ENCODE measurements at places on chromosomes 16 and 17.

DNA sequence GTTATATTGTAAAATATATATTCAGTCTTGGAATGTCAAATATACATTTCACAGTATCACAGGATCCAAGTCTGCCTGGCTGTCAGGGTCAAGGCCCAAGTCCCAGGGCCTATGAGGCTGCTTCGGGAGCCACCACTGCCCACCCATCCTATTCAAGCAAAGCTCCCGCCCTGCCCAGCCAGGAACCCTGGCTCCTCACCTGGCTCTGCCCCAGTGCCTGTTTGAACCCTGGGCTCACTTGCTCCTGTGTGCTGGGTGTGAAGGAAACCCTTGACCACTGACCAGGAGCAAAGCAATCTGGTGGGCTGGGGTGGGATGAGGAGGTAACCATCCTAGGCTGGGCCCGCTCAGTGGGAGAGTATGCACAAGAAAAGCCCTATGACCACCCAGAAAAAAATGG lies 27.0 kb downstream of the ITGAE start:
- H3K4me1 ChIP-seq: no peaks in the 10 kb centered on the region
- H3K27ac ChIP-seq: no peak overlapping the region
- no peak for DNase-seq
- H3K36me3 ChIP-seq: no peaks in the 10 kb centered on the region
- H3K27me3 ChIP-seq: no peaks in the 10 kb centered on the region
- H3K4me3 ChIP-seq: no peak overlapping the region

GRCh38 chr17:17950806-17951205 lies 21.4 kb downstream of the TOM1L2 start:
- H3K4me3 ChIP-seq: no peak overlapping the region
- H3K4me1 ChIP-seq: no peaks in the 10 kb centered on the region
- H3K27me3 ChIP-seq: no peaks in the 10 kb centered on the region
- DNase-seq: peak; percentile 59
- H3K36me3 ChIP-seq: no peaks in the 10 kb centered on the region
- no peak overlapping the region for H3K27ac ChIP-seq

DNA sequence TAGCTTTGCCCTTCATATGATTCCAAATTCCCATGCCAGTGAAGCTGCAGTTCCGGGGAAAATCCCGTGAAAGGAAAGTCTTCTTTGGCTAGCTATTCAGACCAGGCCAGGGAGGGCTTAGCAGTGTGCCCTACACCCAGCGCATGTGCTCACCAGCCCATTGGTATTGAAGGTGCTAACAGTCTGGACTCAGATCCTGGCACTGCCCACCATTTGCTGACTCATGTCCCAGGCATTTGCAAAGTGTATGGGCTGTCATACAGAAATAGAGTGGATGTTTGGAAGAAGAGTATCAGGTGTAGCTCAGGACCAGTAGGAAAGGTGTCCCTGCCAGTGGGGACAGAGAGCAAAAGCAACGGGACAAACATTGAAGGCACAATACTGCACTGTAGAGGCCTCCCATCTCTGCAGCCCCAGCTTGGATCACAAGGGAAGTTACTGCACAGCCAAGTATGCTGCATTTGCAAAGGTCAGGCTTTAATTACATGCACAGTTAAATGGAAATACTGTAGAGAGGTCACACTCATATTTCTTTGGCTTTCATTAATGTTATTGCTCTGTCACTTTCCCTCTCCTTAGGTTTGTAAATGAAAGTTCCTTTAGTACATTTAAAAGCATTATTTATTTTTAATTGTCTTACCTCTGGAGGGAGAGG lies 220.0 kb downstream of the IRX3 start:
- H3K27ac ChIP-seq: no peak overlapping the region
- no peaks in the 10 kb centered on the region for H3K36me3 ChIP-seq
- no peak overlapping the region for H3K4me3 ChIP-seq
- DNase-seq: no peak
- H3K4me1 ChIP-seq: peaks cover 4% of the 10 kb centered on the region

DNA sequence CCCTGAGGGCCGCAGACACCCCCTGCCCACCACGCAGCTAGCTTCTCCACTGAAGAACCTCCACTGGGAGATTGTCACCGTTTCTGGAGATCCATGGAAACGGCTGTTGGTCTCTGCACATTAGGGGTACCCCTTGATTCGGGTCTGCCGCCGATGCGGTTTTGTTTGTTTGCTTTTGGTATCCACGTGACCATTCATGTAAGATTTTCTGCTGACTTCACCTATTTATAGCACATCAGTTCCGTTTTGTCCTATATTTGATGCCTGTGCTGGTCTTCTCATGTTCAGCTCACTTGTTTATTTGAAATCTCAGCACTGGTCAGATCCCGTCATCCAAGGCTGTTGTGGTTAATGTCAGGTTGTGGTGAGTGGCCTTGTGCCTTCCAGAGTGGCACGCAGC lies 21.1 kb downstream of the CRAMP1 start:
- no peak overlapping the region for H3K27ac ChIP-seq
- no peak for DNase-seq
- peaks cover 13% of the 10 kb centered on the region for H3K36me3 ChIP-seq
- H3K4me1 ChIP-seq: no peaks in the 10 kb centered on the region
- no peak overlapping the region for H3K4me3 ChIP-seq

GRCh38 chr17:65182233-65182632 lies 45.1 kb downstream of the RGS9 start:
- no peak for DNase-seq
- no peaks in the 10 kb centered on the region for H3K36me3 ChIP-seq
- no peak overlapping the region for H3K27ac ChIP-seq
- H3K27me3 ChIP-seq: no peaks in the 10 kb centered on the region
- H3K4me1 ChIP-seq: peaks cover 12% of the 10 kb centered on the region

DNA sequence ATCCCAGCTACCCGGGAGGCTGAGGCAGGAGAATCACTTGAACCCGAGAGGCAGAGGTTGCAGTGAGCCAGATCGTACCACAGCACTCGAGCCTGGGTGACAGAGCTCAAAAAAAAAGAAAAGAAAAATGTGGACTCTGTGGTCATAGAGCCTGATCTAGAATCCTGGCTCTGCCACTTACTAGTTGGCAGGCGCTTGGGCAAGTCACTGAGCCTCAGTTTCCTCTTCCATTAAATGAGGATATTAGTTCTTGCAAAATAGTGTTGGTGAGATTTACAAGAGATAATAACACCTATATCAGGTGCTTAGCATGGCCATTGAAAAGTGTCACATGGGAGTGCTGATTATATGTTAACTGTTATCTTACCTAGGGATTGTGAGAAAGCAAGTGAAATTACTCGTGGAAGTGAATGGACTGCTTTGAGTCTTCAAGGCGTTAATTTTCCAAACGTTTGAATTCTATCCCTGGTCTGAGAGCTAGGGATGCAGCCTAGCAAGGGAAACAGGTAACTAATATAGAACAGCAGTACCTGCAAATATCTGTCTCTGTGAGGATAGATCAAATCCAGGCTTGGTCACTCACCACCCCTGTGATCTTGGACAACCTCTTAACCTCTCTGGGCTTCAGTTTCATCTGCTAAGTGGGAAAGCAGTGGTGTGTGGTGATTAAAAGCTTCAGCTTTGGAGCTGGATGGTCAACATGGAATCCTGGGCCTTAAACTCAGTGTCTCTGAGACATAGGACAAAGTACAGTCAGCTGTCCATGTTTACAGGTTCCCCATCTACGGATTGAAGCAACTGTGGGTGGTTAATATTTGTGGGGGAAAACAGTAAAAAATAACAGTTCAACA lies 953 bp upstream of the NSMCE1 start:
- H3K4me3 ChIP-seq: no peak overlapping the region
- no peak for DNase-seq
- no peaks in the 10 kb centered on the region for H3K36me3 ChIP-seq
- H3K4me1 ChIP-seq: peaks cover 2% of the 10 kb centered on the region

GRCh38 chr17:19714542-19715411 lies 1.6 kb downstream of the SLC47A2 start:
- H3K4me1 ChIP-seq: no peaks in the 10 kb centered on the region
- no peaks in the 10 kb centered on the region for H3K27me3 ChIP-seq
- no peak overlapping the region for H3K27ac ChIP-seq
- DNase-seq: peak; percentile 29

DNA sequence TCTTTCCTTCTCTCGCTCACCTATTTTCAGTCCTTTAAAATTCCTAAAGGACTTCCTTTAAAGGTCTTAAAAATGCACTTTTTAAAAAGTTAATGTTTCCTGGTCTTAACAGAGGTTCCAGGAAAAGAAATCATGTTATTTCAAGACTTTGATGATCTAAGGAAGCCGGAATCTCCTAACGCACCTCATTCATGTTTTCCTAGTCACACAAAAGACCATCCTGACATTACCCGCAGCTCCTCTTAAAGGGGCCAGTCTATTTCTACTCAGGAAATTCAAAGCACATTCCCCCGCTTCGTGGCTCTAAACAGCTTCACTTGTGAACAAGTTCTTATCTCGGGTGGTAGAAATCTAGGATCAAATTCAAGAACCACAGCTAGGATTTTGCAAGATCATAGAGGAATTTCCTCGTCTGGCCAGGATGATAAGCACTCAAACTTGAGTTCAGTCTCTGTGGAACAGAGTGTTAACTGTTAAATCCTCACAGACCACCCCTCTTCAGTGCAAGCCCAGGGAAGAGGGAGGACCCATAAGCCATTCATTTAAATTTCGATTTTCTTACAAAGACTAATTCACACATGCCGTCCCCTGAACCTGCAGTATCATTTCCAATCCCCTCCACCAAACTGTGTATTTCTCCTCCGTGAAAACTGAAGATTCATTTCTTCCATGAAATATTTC lies 137.1 kb upstream of the AXIN2 start:
- H3K4me1 ChIP-seq: no peaks in the 10 kb centered on the region
- H3K27me3 ChIP-seq: no peaks in the 10 kb centered on the region
- DNase-seq: peak; percentile 75
- H3K4me3 ChIP-seq: no peak overlapping the region

DNA sequence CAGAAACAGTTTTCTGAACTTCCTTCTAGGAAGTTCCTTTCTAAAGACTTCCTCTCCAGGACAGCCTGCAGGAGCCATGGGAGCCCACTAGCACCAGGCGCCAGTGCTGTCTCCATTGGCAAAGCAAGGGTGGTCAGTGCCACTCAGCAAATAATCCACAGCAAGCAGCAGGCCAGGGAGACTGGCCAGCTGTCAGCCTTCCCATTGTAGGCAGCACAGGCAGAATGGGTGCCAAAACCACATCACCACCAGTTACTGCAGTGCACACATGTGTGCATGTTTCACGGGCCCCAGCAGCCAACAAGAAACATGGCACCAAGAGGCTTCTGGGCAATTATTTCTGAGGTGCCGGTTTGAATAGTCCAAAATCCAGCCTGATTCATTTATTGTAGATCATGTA lies 26.7 kb downstream of the DNASE1 start:
- H3K27ac ChIP-seq: no peak overlapping the region
- peaks cover 17% of the 10 kb centered on the region for H3K36me3 ChIP-seq
- DNase-seq: no peak

- peaks cover 2% of the 10 kb centered on the region for H3K4me1 ChIP-seq
- DNase-seq: no peak
- no peaks in the 10 kb centered on the region for H3K27me3 ChIP-seq
- no peaks in the 10 kb centered on the region for H3K36me3 ChIP-seq
These were observed 5.4 kb upstream of the CYLD start for GRCh38 chr16:50736448-50736847.

DNA sequence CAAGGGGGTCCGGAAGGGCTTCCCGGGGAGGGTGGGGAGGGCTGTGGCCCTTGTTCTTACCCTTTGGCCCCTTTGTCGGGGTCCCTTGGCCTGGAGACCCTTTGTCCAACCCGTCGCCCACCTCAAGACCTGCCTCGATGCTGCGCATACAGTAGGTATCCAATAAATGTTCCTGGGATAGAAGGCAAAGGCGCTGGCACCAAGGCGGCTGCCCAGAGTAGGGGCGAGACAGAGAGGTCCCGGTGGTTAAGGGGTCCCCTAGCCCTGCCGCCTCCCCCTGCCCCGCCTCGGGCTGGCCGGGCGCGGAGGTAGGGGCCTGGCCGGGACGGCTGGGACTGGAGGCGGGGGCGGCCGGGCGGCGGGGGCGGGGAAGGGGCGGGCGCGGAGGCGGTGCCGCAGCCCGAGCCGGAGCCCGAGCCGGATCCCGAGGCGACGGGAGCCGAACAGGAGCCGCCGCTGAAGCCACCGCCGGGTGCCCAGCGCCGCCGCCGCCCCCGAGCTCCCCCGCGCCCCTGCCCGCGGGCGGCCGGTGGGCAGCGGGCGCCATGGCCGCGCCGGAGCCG lies at the start of gene NHERF2:
TSS of gene NHERF2 (plus strand) at position 442 of the 563 bp plus-strand sequence. CDS start at position 546, 104 bp downstream.
- H3K36me3 ChIP-seq: no peaks in the 10 kb centered on the region
- H3K4me3 ChIP-seq: no peak within 1 kb of the TSS
- no peak for DNase-seq
- H3K27ac ChIP-seq: no peak within 1 kb of the TSS

DNA sequence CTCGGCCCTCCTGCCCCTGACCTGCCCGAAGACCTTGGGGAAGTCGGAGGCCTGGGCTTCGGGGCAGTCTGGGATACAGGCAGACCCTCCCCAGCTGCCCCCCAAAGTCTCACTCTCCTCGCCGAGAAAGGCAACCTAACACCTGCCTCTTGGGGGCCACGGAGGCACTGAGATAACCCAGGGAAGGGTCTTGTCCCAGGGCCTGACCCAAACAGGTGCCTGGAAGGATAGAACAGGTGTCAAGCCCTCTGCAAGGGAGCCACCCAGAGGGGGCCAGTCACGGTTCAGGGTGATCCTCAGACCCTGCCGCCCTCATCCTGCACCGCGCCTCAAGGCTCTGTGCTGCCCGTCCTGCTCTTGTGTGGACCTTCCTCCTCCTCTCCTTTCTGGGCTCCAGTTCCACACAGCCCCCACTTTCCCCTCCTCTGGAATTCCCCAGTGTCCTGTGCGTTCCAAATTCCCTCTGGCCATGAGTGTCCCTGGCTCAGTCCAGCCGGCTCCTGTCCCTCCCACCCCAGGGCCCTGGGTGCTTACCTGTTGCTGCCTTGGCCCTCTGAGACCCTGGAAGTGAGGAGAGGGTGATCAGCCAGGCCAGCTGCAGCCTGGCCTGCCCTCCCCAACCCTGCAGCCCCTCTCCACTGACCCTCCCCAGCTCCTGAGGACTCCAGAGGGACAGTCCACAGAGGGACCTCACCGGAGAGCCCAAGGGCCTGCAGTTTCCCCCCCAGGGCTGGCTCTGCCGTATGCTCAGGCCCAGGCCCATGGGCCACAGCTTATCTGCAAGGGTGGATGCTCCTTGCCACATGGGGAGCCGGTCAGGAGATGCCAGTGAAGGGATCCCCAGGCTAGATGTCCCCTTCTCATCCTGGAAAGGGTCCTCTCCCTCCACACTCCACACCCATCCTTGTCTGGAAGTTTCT lies 3.8 kb downstream of the PRSS27 start:
- no peaks in the 10 kb centered on the region for H3K36me3 ChIP-seq
- H3K27ac ChIP-seq: no peak overlapping the region

GRCh38 chr17:62162898-62163297 lies 97.8 kb upstream of the MED13 start:
- no peak overlapping the region for H3K4me3 ChIP-seq
- no peak for DNase-seq
- H3K4me1 ChIP-seq: no peaks in the 10 kb centered on the region
